CD4-positive, alpha-beta T cell treated with Interleukin-1 beta for 1 hour (primary cell): ENCODE measurements at places on chromosomes 3 and 15.

GRCh38 chr3:10627884-10628572 is 122.6 kb upstream of the ATP2B2 start:
- DNase-seq: no peak

DNA sequence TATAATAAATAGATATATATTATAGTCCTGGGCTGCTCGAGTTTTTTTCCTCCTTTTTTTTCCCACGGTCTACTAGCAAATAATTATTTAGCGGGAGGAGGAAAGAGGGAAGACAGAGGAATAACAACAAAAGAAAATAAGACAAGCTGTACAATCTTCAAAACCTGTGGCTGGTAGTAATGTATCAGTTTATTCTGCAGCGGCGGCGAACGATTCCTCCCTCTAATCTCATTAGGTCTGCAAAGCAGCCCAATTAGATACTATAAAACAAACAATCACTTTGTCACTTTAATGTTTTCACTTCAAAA is 390 bp upstream of the TLE3 start:
- DNase-seq: no peak

GRCh38 chr3:106341586-106342162 is 472.9 kb upstream of the CBLB start:
- DNase-seq: no peak

- no peak for DNase-seq
Observed at GRCh38 chr3:56113231-56113630, 355.0 kb downstream of the ERC2 start.

- no peak for DNase-seq
Observed at GRCh38 chr15:37638116-37638515, 296.3 kb upstream of the TMCO5A start.

DNA sequence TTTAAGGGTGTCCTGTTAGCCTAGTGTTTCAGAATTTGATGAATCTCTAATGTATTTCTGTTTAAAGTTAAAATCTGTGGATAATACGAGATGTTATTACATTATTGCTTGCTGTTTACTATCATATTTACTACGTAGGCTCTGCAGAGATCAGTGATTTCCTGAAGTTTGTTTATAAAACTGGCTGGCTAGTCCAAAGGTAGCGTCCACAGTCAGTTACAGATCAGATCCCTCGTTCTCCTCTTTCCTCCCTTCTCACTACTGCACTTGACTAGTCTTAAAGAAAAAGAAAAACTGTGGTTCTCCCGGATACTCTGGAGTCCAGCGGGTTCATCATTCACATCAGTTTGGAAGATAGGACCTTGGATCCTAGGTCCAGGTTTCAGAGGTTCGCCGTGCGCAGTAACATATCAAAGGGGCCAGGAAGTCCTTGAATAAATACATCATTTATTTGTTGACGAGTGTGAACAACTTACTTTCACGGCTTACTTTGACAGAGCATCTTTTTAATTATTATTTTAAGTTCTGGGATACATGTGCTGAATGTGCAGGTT is 35.9 kb downstream of the ASB7 start:
- no peak for DNase-seq
